Activated CD4-positive, alpha-beta T cell treated with anti-CD3 and anti-CD28 coated beads, Interleukin-2, amount 50 U/mL, for 24 hours (primary cell): ENCODE measurements at places on chromosomes 1 and 21.

DNA sequence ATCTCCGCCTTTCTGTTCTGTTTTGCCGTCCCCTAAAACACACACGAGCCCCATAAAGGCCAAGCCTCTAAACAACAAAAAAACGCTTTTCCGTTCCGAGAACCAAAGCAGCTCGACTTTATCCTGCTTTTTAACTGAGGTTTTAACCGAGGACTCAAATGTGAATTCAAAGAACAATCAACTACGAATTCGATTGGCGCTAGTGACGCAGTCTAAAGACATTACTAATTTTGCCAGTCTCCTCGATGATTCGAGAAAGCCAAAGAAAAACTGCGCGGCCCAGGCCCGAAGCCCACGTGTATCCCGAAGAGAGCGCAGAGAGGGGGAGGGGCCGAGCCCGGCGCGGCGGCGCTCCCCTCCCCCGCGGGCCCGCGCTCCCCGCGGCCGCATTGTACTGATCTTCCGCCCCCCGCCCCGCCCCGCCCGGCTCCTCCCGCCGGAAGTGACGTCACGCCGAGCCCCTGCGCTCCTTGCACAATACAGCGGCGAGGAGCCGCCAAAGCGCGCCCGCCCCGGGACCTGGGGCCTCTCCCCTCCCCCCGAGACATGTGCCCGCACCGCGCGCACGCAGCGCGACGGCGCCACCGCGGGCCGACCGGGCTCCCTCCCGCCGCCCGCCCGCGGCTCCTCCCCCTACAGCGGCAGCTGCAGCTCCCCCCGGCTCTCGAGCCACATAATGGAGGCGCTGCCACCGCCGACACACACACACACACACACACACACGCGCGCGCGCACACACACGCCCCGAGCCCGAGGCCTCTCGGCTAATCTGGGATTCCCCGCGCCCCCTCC is 1.4 kb downstream of the HNRNPU start:
- DNase-seq, result peak; percentile 98

DNA sequence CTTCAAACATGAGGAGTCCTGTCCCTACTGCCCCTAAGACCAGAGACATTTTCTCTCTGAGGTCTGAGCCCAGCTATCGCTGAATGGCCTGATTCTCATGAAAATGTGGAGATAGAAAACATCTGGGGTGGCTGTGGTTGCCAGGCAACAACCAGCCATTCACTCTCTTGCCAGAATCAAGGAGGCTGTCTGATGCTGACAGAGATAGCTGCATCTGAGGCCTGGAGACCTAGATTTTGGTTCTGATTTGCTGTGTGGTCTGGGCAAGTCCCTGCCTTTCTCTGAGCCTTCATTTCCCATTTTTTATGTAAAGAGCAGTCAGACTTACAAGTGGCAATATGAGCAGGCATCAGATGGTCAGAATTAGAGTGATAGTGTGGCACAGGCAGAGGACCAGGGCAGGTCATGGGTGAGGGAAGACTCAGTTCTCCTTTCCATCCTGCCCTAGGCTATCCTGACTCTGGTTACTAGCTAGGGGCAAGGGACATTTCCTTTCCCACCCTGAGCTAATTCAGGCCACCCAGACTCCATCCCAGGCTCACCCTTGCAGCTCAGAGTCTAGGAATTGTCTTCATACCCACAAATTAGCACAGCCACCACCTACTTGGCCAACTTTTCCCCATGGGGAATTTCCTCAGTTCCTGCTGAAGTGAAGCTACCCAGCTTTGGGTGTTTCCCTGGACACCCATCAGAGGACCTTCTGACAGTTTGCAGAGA is 20.0 kb upstream of the RNF19B start:
- DNase-seq, result no peak

DNA sequence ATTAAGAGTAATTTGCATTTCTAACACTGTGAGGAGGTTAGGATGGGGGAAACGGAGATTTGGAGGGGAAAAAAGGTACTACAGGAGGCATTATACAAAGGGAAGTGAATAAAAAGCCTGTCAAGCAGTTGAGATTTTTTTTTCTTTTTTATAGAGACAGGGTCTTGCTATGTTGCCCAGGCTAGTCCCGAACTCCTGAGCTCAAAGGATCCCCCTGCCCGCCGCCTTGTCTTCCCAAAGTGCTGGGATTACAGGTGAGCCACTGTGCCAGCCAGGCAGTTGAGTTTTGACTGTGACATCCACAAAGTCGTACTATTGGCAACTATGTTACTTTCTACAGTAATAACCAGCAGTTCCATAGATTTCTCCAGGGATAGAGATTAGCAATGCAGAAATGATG is 2.6 kb downstream of the CLCC1 start:
- no peak for DNase-seq

- no peak for DNase-seq
Observed at GRCh38 chr21:46555225-46555617, 49.7 kb downstream of the S100B start.

DNA sequence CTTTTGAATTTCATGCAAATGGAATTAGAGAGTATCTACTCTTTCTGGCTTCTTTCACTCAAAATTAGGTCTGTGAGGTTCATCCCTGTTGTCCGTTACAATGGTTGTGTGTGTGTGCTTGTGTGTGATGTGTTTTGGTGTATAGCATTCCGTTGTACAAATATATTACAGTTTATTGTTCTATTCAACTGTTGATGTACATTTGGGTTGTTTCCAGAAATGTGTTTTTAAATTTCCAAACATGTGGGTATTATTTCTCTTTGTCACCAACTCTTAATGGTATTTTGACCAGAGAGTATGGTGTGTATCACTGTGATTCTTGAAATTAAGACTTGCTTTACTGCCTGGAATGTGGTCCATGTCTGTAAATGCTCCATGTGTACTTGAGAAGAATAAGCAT is 16.8 kb upstream of the HCRTR1 start:
- no peak for DNase-seq

- no peak for DNase-seq
Observed at GRCh38 chr1:222283147-222283768, 264.6 kb downstream of the HHIPL2 start.

DNA sequence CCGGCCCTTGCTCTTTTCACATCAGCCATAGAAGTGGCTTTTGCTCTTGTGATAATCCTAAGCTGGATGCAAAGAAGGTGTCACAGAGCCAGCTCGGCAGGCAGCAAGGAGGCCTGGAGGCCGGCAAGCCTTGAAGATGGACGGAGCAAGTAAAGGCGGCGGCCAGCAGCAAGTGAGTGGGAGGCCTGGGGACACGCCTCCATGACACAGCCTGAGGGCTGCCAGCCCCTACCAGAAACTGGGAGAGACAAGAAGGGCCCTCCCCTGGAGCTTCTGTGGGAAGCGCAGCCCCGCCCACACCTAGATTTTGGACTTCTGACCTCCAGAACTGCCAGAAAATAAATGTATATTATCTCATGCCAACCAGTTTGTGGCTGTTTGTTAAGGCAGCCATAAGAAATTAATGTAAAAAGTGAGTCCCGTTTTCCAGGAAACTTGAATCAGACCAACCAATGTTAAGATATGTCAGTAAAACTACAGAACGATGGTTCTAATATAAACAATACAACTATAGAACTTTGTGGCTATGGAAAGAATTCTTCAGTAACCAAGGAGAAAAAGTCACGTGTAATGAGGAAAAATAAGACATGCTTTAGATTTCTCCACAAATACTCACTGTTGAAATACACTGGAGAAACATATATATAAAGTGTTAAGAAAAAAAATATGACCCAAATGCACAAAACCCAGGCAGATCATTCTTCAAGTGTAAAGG is 49.9 kb downstream of the BACE2 start:
- no peak for DNase-seq

GRCh38 chr1:47403321-47403910 is 12.7 kb upstream of the FOXE3 start:
- no peak for DNase-seq

- no peak for DNase-seq
Observed at GRCh38 chr1:47663286-47663685, 225.4 kb downstream of the FOXD2 start.

GRCh38 chr1:47694011-47694890 is 256.4 kb downstream of the FOXD2 start:
- DNase-seq, result no peak

DNA sequence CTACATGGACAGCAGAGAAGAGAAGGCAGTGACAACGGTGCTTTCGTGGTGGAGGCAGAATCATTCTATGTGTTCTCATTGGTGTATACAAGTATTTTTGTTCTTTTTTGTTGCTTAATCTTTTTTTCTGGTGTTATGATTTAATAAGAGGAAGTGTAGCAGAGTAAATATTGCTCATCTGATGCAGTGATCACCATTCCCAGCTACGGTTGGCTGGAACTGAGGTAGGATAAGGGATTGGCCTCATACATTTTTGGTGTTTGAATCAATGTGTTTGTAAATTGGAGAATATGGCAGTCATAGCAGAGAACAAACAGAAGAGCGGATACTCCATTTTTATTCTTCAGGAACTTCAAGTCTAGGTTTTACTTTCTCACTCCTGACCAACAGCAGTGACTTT is 76.6 kb downstream of the UBE2U start:
- no peak for DNase-seq

GRCh38 chr21:28345934-28346333 is 646.7 kb downstream of the LTN1 start:
- no peak for DNase-seq

GRCh38 chr1:226979115-226979516 is 39.0 kb downstream of the COQ8A start:
- no peak for DNase-seq

- DNase-seq, result no peak
Observed at GRCh38 chr21:25496825-25497482, 110.3 kb downstream of the MRPL39 start.

GRCh38 chr1:246971090-246971721 is 36.7 kb downstream of the ZNF695 start:
- DNase-seq, result peak; percentile 21

GRCh38 chr1:160862203-160863060 is at the start of gene CD244:
TSS of gene CD244 (minus strand) at chr1:160862887. CDS start at chr1:160862677, 210 bp downstream.
- DNase-seq, result no peak

DNA sequence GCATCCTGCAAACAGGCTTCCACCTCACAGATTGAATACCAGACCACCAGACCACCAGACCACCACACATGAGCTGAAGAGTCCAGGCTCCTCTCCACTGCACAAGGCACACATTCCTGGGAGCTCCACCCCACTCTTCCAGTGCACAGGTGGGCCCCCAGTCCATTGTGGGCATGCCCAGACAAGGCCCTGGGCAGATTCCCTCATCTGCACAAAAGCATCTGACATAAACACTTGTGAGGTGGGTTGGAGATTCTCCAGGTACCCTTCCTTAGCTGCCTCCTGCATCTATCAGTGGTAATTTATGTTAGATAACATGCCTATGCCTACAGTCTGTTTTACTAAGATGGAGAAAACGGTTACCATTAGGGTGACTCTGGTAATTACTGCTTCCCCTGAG is 11.6 kb upstream of the CTBS start:
- DNase-seq, result no peak

GRCh38 chr1:101167891-101168290 is 68.9 kb upstream of the S1PR1 start:
- no peak for DNase-seq

DNA sequence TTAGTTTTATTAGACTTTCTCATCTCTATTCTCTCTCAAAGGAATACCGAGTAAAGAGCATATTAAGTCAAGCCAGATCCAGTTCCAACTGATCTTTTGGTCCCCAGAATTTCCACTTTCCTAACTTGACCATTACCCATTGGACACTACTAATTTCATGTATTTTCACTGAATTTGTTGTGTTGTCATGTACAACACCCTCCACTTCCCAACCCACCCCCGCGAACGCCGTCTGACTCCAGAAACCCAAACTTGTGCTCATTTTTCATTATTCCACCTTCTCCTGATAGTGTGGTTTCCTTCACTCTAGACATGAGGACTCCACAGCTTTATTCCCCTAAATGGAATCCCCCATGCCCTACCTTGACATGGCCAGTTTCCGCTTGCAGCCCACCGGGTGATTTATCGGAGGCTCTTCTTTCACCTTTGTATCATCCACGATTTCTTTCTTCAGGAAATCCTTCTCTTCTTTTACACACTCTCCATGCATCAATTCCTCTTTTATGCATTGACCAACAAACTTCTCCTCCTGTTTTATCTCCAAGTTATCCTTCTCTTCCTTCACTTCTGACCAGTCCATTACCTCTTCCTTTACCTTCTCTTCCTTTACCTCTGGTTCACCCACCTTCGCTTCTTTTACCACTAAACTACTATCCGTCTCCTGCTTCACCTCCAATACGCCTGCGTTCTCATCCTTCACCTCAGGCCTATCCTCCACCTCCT is 805 bp downstream of the ZNHIT6 start:
- no peak for DNase-seq

- DNase-seq, result no peak
Observed at GRCh38 chr1:230548357-230548756, 93.9 kb upstream of the COG2 start.

DNA sequence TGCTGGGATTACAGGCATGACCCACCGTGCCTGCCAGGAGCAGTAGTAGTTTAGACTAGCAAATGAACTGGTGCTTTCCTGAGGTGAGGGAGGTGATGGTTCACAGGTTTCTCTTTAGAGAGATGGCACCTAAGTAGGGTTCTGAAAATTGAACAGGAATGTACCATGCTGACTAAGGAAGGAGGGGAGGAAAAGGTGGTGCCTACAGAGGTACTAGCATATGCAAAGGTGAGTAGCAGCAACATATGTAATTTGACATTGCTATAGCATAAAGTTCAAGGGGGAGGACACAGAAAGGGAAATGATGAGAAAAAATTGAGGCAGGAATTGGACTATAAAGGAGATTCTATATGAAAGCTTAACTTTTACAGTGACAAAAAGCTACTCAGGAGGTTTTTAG is 65.9 kb upstream of the RBM34 start:
- DNase-seq, result no peak

DNA sequence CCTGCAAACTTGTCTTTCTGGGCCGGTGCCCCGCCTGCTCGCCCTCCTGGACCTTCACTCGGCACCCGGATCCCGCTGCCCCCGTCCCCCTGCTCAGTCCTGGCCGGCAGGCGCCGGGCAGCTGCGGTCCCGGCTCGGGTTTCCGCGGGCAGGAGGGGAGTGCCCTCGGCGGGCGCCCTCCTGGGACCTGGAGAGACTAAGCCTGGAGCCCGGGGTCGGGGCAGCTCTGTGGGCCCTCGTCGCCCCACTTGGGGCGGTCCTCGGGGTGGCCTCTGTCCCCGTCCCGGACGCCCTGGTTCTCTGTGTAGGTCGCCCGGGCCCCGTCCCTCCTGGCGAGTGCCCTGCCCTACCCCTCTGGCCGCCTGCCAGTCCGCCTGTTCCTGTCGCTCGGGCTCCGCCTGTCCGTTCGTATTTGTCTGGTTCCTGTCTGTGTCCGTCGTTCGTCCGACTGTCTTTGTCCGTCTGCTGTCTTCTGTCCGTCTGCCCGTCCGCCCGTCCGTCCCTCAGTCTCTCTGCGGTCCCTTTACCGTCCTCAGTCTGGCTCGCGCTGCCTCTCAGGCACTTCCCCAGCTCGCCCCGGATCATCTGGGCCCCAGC is 490 bp downstream of the SERINC2 start:
- no peak for DNase-seq

- no peak for DNase-seq
Observed at GRCh38 chr1:153520818-153521476, 14.8 kb downstream of the S100A6 start.
